ENCODE measurements at places on chromosomes 2 and 18.

DNA sequence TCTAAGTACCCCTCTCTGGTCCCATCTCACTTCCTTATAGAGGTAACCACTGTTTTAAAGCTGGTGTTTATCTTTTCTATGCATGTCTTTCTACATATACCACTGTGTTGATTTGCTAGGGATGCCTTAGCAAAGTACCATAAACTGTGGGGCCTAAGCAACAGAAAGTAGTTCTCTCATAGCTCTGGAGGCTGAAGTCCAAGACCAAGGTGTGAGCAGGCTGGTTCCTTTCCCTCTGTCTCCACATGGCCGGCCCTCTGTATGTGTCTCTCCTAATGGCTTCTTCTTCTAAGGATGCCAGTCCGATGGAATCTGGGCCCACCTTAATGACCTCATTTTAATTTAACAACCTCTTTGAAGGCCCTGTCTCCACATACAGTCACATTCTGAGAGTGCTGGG is 40.8 kb upstream of the ROCK2 start:
- DNase-seq = no peak

GRCh38 chr2:138910427-138910826 is 130.2 kb upstream of the NXPH2 start:
- no peak for DNase-seq

- no peak for DNase-seq
These were observed 92.5 kb downstream of the HAUS1 start for GRCh38 chr18:46196627-46197243.

- no peak for DNase-seq
These were observed 239.6 kb downstream of the BABAM2 start for GRCh38 chr2:28129955-28130695.

GRCh38 chr18:44733069-44733753 is 52.5 kb downstream of the SETBP1 start:
- DNase-seq = no peak

GRCh38 chr18:34875150-34875549 is 165.1 kb downstream of the DTNA start:
- no peak for DNase-seq

DNA sequence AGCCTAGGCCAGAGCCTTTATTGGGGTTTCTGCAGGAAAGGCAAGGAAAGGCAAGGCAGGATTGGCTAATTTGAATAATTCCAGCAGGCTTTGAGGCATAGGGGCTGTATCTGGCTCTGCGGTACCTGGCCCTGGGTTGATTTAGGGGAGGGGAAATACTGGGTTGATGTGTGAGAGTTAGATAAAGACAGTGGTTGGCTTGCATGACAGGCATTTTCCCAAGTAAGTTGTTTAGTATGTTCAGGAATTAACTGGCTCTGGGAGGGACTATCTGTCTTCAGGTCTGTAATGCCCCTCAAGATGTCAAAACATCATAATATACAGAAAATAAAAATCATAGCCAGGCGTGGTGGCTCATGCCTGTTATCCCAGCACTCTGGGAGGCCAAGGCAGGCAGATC is 98.7 kb downstream of the UBR3 start:
- DNase-seq = no peak

DNA sequence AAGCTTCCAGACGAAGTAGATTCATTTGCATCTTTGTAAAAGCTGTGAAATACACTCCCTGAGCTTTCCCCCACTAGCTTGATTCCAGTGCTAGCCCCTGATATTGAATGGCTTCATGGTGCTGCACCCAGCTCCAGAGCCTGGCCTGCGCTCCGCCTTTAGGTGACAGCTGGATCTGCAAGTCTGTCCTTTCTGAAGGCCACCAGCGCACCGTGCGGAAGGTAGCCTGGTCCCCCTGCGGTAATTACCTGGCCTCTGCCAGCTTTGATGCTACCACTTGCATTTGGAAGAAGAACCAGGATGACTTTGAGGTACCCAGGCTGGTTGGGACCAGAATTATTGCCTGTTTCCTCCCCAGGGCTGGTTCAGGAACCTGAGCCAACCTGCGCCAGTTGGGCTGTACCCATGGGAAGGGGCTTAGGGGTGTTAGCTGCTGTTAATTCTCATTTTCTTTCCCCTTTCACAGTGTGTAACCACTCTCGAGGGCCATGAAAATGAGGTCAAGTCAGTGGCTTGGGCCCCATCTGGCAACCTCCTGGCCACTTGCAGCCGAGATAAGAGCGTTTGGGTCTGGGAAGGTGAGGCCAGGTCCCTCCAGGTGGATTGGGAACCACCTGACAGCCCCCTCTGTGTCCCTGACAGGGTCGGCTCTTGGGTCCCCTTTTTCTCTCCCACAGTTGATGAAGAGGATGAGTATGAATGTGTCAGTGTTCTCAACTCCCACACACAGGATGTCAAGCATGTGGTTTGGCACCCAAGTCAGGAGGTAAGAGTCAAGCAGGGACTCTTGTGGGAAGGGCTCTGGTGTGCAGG is 1.3 kb downstream of the CIAO1 start:
- no peak for DNase-seq

DNA sequence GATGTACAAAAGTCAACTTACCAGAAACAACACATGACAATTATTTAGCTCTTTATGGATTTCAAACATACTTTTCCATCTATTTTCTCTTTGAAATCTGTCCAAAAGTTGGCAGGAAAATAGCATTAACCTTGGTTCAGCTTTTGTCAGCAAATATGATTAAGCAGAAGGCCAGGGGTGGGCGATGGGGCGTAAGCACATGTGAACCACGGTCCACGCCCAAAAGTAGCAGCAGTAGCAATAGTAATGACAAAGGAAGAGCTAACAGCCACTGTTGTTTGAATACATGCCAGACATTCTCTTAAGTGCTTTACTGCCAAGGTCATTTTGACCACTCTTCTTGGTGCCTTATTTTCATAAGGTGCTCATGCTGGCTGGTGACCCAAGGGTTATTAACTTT is 73.5 kb downstream of the ANTXR1 start:
- no peak for DNase-seq

- no peak for DNase-seq
These were observed 4.9 kb upstream of the LBH start for GRCh38 chr2:30226144-30227032.

DNA sequence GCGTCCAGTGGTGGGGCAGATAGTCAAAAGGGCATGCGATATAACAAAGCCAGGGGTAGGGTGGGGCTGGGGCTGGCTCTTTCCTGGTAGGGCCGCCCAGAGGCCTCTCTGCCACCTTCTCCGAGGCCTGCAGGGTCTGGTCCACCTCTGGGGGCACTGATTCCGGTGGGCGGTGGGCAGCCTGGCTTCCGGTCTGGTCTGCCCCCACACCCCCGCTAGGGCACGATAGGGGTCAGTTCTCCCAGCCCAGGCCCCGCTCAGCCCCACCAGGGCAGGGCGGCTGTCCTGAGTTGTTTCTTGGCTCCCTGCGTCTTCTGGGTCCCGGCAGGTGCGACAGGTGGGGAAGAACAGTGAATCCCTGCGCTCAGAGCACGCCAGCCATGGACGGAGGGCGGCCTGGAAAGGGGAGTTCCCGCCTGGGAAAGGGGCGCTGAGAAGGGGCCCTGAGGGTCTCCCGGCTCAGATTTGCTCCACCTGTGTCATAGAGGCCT is 707 bp upstream of the ERFE start:
- no peak for DNase-seq

- no peak for DNase-seq
These were observed 28.4 kb downstream of the ITGA4 start for GRCh38 chr2:181485638-181485946.

DNA sequence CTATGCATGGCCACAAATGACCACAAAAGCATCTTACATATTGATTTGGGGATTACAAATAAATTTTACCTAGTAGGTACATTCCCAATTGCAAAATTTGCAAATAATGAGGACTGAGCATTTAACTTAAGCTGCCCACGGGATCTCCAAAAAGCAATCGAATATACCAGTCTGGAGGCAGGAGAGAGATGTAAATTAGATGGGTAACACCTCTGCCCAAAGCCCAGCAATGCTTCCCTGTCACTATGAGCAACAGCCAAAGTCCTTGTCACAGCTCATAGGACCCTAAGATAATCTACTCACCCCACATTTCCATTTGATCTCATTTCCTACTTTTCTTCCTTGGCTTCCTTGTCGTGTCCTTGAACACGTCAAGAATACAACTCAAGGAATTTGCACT is 172.2 kb downstream of the SUCLG1 start:
- no peak for DNase-seq

DNA sequence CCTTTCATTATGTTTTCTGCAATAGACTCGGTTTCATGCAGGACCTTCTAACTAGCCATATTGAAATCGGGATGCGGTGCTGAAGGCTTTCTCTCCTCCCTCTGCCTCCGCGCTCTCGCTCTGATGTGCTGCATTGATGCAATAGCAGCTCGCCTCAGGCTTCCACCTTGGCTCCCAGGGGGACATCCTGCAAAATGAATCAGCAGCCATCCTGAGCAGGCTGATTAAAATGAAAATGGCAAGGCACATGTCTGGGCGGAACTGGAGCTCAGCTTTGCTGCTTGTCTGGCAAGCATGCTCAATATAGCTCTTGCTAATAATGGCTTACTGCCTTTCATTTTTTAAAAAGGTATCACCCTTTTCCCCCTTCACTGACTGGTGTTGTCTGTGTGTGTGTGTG is 806 bp upstream of the MYT1L start:
- no peak for DNase-seq

DNA sequence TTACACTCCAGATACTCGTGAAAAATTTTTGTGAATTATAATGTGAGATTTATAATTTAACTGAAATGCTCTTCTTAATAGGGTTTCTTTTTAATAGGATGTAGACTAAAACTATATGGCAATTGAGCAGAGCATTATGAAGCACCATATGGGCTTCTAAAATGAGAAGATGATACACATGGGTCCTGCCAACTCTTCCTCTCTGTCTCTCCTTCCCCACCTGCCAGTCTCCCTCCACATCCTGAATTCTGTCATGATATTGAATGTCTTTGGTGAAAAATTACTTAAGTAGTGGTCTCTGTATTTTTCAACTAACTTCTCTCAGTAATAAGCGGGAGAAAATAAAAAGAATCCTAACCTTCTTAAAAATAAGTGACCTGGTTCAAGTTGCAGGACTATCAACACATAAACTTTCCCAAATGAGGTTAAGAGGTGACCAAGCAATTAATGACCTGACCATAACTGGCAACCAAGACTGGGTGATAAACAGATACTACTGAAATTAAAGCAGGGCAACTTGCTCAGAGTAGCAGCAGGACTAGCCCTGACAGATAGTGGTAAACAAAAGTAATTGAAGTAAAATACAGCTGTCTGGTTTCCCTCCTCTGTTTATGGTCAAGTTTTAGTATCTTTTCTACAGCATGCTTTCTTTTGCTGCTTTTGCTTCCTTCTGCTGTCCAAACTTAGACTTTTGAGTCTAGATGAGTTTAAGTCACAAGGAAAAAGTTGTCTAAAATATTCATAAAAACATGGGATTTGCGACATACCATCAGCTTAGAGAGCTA is 117.1 kb upstream of the PDE1A start:
- DNase-seq = no peak

- DNase-seq = no peak
These were observed 876.3 kb downstream of the BCL11A start for GRCh38 chr2:59677158-59677557.

Measured in right renal cortex interstitium (tissue), 3 donors.